Activated CD8-positive, alpha-beta memory T cell treated with anti-CD3 and anti-CD28 coated beads, Interleukin-2, amount 50 U/mL, for 48 hours (primary cell): ENCODE measurements at places on chromosomes 4 and X.
A peak's percentile ranks its signal among the peaks of the same experiment; 100 is the strongest.

DNA sequence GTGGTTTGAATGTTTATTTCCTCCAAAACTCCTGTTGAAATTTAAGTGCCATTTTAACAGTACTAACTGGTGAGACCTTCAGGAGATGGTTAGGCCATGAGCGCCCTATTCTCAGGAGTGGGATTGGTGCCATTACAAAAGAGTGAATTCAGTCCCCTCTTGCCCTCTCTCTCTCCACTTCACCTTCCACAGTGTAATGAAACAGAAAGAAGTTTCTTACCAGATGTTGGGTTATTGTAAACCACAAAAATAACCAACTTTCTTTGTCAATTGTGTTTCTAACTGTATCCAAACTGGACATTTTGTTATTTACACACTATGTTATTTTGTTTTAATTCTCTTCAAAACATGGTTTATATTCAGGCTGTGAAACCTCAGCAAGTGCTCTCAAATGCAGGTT is 1734.3 kb downstream of the PCDH7 start:
- no peak for DNase-seq

GRCh38 chrX:120380699-120381098 is 18.8 kb downstream of the ATP1B4 start:
- DNase-seq: no peak

DNA sequence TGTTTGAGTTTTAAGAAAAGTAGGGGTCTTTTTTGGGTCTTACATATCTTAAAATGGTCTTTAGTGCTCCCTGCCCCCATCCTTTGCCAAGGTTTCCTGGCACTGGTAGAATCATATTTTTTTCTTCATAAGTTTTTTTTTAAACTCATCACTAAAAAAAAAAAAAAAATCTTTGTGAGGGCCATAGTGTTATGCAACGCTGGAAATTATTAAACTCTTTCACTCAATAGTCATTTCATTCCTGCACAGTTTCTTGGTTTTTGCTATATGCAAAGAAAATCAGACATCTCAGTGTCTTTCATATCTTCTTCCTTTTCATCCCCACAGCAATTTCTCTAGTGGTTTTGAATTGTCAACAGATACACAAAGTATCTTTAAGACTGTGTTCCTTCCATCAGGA is 95.6 kb downstream of the TMA16 start:
- no peak for DNase-seq

DNA sequence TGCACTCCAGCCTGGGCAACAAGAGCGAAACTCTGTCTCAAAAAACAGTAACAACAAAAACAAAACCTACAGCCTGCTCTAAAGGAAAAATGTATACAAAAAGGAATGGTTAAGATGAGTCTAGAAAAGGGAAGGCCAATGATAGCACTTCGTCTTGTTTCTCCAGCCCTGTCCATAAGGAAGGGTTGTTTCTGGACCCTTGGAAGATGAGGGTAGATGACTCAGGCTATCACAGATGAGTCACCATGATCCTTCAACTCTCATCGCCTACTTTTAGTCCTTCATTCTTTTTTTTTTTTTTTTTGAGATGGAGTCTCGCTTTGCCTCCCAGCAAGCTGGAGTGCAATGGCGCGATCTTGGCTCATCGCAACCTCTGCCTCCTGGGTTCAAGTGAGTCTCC is 8.8 kb downstream of the PLA2G12A start:
- DNase-seq: no peak

GRCh38 chr4:118927974-118928373 is 39.3 kb downstream of the SYNPO2 start:
- DNase-seq: no peak

DNA sequence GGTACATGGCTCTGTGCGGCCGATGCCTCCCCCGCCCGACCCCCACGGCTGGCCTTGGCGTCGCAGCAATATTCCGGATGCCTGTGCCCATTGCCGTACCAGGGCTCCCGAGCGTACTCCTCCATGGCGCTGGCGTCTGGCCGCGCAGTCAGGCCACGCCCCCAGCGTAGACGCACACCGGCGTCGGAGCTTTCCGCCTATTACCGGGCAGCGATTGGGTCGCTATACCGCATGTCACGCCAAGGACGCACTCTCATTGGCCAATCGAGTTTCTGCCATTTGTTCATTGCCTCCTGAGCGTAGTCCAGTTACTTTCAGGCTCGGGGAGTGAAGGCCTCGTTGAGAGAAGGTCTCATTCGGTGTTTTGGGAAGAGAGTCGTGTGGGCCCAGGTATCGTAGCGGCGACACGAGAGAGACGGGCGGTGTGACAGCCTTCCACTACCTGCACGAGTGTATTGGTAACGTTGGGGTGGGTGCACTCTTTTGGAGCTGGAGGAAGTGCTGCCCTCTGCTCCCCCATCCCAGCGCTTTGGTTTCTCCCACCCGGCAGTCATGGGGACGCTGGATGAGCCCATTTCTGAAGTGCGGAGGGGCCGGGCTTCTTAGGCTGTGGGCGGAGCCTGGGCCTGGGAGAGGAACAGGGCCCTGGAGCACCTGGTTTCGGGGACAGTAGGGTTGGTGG is at the start of the genes PQBP1 and TIMM17B:
Gene PQBP1 (plus strand): TSS at position 306 of the 682 bp plus-strand sequence. CDS start 580 bp downstream, outside the sequence.
Gene TIMM17B (minus strand): TSS at position 144 of the 682 bp plus-strand sequence. CDS start 19 bp downstream, at position 125.
- peak; percentile 87 for DNase-seq

DNA sequence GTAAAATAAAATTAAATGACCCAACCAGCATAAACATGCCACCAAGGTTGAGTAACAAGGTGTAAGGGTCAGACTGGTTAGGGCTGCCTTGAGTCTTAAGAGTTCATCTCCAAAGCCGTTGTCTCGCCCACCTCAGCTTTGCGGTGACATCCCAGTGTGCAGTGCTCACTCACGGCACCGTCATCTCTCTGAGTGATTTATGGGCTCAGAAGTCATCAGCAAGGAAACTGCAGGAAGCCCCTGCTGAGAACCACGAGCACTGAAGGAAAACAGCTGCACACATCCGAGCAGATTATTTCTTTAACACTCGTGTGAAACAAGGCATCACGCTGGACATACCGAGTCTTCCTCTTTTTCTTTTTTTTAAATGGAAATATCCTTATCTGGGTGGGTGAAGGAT is 411.1 kb downstream of the TRIML1 start:
- DNase-seq: no peak

GRCh38 chrX:149248073-149248625 is 257.0 kb downstream of the IDS start:
- no peak for DNase-seq
